Panc1 (cell line): ENCODE measurements at places on chromosomes 1 and 21. TPM values are rescaled to one million over a fixed set of nuclear protein-coding genes. Genes with fewer than 3 reads are reported as not detected.

Gene C1orf116
- total RNA-seq = 0.08 TPM

Gene RNU1-1
- 1,290 TPM for total RNA-seq

Gene FCRL4
- not detected for total RNA-seq

Gene SMIM1
- total RNA-seq = 35.5 TPM

Gene TCEA3
- total RNA-seq = 8.3 TPM
